SIG-M5 (cell line): ENCODE measurements at places on chromosomes 16 and 17.

DNA sequence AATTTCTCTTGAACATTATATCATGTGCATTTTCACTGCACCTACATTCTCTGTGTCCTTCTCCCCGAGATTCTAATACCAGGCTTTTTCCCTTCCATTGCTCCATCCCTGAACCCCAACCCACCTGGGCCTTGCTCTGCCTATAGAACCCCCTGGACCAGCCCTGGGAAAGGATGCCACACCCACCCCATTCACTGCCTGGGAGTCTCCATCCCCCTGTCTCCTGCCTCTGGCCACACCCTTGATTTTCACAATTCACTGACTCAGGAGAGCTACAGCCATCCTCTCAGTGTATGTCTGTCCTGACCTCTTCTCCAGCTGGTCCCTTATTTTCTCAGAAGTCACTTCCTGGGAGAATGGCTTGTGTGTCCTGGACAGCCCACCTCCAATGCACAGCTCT is 27.9 kb upstream of the NGFR start:
- DNase-seq: no peak

- no peak for DNase-seq
Observed at GRCh38 chr17:64683796-64684195, 21.7 kb upstream of the SMURF2 start.

GRCh38 chr17:55398689-55399088 is 22.9 kb downstream of the MMD start:
- no peak for DNase-seq

DNA sequence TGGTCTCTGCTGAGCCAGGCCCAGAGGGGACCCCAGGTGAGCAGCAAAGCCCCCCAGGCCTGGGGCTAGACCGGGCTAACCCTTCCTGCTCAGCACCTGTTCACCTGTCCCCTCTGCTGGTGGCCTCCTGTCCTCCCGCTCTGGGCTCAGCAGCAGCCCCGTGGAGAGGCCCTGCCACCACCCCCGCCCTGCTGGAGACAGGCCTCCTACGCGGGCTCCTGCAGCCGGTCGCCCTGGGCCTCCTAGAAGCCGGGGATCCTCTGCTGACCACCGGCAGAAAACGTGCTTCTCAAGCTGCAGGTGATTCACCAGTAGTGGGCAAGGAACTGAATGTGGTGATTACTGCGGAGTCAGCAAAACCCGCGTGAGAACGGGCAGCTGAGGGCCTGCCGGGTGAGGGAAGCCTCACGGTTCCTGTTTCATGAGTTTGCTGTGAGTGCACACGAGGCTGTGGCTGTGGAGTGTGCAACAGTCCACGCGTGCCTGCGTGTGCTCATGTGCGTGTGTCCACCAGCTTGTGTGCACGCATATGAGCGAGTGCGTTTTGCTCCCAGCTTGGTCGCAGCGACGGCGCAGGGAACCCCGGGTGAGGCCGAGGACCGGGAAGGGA is 792 bp downstream of the SECTM1 start:
- no peak for DNase-seq

- no peak for DNase-seq
Observed at GRCh38 chr17:57597101-57597500, 148.0 kb downstream of the CCDC182 start.

- no peak for DNase-seq
Observed at GRCh38 chr16:87700406-87701077, 65.2 kb downstream of the KLHDC4 start.

GRCh38 chr16:87035053-87035452 is 282.1 kb downstream of the C16orf95 start:
- DNase-seq: no peak

DNA sequence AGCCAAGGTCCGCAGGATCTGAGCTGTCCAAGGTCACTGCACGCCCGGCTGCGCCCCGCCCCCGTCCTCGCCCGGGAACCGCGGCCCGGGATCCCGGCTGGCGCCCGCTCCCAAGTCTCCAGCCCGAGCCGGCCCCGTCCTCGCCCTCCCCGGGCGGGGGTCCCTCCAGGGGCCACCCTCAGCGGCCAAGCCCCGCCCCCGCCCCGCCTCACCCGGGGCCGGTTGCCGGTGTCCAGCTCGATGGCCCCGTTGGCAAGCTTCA is 216 bp downstream of the VPS9D1 start:
- no peak for DNase-seq

DNA sequence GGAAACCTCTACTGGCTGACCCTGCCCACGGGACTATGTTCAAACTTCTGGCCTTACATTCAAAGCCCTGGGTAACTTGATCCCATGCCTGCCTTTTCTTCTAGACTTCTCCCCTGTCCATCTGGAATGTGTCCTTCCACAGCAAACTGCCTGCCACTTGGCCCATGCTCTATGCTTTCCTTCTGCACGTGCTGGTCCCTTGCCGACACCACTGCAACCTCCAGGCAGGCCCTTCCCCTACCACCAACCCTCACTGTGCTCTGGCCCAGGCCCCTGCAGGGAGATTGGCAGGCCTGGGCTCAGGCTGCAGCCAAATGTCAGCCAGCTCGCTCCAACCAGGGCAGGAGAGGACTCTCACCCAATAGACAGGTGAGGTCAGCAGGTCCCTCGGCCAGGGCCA is 11.0 kb downstream of the HSD11B2 start:
- DNase-seq: no peak

GRCh38 chr17:60231234-60231633 is 81.5 kb downstream of the CA4 start:
- no peak for DNase-seq

GRCh38 chr16:28820016-28820415 is 2.8 kb upstream of the ATXN2L start:
- DNase-seq: no peak

GRCh38 chr17:43175213-43176118 is 4.5 kb downstream of the NBR1 start:
- DNase-seq: no peak

DNA sequence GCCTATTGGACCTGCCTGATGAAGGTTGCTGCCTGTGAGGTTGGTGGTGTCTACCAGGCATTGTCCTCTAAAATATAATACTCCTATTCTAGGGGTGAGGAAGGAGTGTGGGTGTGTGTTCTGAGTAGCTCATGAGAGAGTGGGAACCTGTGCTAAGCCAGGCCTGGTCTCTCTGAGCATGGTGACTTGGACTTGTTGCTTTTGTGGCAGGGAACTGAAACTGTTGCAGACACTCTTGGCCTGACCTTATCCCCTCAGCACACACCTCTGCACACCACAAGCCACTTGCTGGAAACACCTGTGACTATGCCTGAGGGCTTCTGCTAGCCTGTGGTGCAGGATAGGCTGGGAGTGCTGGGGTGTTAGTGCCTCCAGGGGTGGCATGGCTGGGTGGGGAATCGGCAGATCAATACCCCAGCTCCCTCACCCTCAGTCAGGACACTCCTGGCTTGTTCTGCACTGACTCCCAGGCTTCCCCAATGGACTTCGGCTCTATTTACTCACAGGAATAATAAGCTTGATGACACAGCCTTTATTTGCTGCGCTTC is 29.9 kb downstream of the PLCG2 start:
- DNase-seq: no peak

- DNase-seq: no peak
Observed at GRCh38 chr17:80270836-80271235, 10.2 kb downstream of the RNF213 start.

GRCh38 chr17:46766493-46767491 is 51.7 kb downstream of the WNT3 start:
- no peak for DNase-seq

GRCh38 chr17:39217734-39218369 is 7.9 kb downstream of the STAC2 start:
- no peak for DNase-seq
